GM13977 (cell line): ENCODE measurements at places on chromosomes 16 and 17.

GRCh38 chr16:47392081-47392480 is 68.8 kb downstream of the ITFG1 start:
- DNase-seq = no peak

DNA sequence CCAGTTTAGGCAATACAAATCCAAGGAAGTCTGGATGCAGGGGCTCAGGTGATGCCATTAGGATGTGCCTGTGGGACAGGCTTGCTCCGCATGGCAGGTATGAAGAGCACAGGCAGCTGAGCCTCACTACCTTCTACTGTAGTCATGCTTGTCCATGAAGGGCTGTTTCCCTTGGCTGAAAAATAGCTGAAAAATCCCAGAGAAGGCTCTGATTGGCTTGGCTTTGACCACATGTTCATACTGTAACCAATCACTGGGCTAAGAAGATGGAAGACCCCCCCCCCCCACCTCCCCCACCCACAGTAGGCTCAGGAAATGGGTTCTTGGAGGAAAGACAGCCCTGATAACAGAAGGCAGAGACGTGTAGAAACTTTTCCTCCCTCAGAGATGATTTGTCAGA is 66.5 kb upstream of the LGALS9 start:
- DNase-seq = no peak

- DNase-seq = no peak
Observed at GRCh38 chr17:74196541-74197317, 6.7 kb upstream of the RPL38 start.

GRCh38 chr17:35793257-35793656 is 2.2 kb downstream of the MMP28 start:
- DNase-seq = no peak

- DNase-seq = no peak
Observed at GRCh38 chr16:30443631-30444030, 2.0 kb downstream of the SEPHS2 start.

DNA sequence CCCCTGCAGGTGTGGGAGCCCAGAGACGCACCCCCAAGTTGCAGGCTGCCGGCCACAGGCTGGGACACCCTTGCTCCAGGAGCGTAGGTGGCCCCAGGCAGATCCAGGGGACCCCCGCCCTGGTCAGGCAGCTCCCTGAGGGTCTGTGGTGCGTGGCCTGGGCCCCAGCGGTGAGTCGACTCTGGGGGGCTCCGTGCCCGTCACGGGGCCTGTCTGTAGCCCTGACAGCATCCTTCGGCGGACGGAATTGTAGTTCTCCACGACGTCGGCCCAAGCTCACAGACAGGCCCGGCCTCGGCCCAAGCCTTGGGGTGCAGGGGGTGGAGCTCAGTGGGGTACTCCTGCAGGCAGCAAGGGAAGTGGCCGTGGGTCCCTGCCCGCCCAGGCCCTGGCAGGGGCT is 82.9 kb downstream of the LMF1 start:
- DNase-seq = no peak

- DNase-seq = peak; percentile 86
Observed at GRCh38 chr17:74945543-74945942, 9.8 kb downstream of the OTOP3 start.

DNA sequence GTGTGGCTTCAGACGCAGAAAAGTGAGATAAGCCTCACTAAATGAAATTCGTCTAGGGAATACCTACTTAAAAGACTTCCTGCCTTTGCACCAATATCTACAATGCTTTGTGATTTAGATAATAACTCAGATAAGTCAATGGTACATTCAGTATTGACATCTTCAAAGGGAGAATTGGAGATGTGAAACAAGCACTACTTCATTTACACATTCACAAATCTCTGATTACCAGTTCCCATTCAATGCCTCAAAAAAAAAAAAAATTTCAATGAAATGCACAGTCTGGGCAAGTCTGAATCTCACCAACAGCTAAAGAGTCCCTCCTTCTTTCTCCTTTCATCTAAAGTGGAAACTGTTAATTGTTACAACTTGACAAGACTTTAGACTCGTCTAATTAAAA is 3.7 kb downstream of the PHF12 start:
- no peak for DNase-seq

DNA sequence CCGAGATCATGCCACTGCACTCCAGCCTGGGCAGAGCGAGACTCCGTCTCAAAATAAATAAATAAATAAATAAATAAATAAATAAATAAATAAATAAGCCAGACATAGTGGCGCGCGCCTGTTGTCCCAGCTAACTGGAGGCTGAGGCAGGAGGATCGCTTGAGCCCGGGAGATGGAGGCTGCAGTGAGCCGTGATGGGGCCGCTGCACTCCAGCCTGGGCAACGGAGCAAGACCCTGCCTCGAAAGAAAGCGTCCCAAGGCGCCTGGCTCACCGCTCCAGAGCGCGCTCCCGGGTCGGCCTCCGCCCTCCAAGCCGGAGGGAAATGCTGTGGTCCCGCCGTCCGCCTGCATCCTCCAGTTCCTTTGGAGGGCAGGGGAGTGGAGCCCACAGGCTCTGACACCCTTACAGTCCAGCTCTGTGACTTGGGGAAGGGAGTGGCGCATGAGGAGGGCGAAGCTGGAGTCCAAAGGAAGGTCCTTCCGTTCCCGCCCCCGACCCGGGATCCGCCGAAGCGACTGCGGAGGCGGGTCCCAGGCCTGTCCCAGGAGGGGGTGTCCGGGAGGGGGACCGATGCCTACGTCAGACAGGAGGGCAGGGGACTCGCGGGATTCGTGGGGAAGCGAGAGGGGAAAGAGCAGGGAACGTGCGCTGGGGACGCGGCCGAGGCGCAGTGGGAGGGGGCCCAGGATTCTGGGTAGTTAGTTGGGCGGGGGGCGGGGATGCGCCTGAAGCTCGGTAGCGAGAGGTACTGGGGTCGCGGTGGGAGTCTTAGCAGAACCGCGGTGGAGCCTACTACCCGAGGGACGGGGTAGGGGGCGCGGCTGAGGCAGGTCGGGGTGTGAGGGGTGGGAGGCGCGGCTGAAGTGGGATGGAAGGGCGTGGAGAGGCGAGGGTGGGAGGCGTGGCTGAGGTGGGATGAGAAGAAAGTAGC is 8.4 kb upstream of the TRPV2 start:
- peak; percentile 71 for DNase-seq

DNA sequence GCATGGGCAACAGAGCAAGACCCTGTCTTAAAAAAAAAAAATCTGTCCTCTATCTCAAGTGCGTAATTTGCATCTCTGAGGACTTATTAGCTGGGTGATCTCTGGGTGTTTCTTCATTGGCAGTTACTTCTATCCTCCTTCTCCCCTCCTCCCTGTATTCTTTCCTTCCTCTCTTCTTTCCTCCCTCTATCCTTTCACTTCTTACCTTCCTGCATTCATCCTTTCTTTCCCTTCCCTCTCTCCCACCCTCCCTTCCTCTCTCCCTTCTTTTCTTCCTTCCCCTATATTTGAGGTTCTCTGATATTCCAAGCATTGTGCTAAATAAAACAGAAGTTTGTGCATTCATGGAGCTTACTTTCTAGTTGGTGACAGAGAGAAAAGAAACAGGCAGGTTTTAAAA is 10.7 kb downstream of the MFSD11 start:
- DNase-seq = no peak

DNA sequence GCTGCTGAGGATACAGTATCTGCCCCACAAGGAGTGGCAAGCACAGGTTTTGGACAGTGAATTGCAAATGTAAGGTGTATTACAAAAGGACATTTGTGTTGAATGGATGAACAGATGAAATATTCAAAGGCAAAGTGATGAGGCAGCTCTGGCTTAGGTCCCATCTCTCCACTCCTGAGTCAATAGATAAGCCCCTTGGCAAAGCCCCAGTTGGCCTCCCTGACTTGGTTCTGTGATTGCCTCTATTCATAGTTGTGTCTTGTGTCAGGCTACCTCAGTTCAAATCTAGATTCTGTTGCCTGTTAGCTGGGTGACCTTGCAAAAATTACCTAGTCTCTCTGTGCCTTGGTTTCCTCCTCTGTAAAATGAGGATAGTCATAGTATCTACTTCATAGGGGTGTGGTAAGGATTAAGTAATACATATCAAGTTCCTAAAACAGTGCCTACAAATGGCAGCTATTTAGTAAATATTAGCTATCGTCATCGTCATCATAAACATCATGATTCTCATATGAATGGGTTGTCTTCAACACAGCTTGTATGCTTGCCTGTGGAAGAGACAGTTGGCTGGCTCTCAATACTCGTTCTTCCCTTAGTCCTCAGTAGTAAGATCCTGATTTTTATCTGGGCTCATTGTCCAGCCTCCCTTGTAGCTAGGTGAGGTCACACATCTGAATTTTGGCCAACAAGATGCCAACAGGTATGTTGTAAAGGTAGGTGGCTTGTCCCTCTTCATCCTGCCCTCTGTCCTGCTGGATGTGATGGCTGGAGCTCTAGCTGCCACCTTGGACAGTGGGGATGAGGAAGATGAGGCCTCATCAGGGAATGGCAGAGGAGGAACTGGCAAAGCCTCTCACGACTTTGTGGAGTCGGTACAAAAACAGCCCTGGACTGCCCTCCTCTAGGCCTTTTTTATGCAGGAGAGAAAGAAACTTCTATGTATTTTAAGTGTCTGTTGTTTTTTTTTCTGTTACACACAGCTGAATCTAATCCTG is 2.1 kb upstream of the MFAP4 start:
- no peak for DNase-seq

- no peak for DNase-seq
Observed at GRCh38 chr16:72908362-72909167, 139.4 kb downstream of the ZFHX3 start.

GRCh38 chr16:72552654-72553053 is 380.7 kb upstream of the PMFBP1 start:
- DNase-seq = no peak

- DNase-seq = no peak
Observed at GRCh38 chr17:60653569-60653968, 24.1 kb upstream of the BCAS3 start.

- DNase-seq = no peak
Observed at GRCh38 chr16:35906440-35906839, 2447.0 kb downstream of the TP53TG3F start.

GRCh38 chr17:2695243-2695960 is 16.2 kb downstream of the CLUH start:
- DNase-seq = peak; percentile 41

- DNase-seq = no peak
Observed at GRCh38 chr17:65925606-65926307, 266.2 kb downstream of the CEP112 start.

- DNase-seq = no peak
Observed at GRCh38 chr16:17130733-17131132, 340.0 kb downstream of the XYLT1 start.

DNA sequence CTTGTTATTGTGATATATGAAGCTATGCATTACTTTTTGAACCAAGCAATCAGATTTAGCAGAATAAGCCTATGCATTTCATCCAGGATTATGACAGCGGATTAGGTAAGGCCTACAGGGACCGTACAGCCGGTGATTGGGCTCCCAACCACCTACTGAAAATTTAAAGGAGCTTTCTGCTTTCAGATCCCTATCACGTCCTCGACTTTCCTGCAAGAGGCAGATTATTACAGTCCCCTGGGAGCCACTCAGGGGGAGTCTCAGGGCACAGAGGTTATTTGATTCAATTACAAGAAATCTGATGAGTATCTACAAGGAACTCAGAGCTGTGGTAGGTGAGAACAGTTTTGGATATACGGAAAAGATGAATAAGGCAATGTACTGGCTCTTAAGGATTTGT is 80.7 kb downstream of the HS3ST3B1 start:
- DNase-seq = no peak

DNA sequence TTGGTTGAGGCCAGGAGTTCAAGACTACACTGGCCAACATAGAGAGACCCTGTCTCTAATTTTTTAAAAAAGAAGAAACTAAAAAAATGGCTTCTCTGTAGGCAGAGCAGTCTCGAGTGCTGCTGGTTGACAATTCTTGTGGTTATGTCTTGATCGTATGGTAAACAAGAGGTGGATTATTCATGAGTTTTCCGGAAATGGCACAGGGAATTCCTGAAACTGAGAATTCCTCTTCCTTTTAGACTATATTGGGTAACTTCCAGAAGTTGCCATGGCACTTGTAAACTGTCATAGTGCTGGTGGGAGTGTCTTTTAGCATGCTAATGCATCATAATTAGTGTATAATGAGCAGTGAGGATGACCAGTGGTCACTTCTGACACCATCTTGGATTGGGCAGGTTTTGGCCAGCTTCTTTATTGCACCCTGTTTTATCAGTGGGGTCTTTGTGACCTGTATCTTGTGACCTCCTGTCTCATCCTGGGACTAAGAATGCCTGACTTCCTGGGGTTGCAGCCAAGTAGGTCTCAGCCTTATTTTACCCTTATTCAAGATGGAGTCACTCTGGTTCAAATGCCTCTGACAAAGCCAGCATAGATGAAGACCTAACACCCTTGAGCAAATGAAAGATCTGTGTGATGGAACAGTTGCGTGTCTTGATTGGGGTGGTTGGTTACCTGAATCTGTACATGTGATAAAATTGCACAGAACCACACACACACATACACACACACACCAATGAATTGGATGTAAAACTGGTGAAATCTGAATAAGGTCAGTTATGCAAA is 30.2 kb downstream of the BMERB1 start:
- no peak for DNase-seq

DNA sequence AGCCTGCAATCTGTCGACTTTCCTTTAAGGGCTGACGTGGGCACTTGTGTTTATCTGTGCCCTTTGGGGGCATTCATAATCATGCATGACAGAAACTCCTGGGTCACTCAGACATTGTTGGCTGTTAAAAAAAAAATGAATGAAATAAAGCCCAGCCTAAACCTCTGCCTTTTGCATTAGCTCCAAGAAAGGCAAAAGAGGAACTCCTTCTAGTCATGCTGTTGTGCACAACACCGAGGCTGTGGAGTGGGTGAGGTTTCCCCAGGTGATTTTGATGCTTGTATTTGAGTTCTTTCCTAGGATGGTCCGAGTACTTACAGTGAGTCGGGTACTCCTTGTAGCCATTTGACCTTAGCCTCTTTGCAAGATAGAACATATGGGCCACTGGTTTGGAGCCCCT is 49.6 kb upstream of the IRX6 start:
- no peak for DNase-seq

DNA sequence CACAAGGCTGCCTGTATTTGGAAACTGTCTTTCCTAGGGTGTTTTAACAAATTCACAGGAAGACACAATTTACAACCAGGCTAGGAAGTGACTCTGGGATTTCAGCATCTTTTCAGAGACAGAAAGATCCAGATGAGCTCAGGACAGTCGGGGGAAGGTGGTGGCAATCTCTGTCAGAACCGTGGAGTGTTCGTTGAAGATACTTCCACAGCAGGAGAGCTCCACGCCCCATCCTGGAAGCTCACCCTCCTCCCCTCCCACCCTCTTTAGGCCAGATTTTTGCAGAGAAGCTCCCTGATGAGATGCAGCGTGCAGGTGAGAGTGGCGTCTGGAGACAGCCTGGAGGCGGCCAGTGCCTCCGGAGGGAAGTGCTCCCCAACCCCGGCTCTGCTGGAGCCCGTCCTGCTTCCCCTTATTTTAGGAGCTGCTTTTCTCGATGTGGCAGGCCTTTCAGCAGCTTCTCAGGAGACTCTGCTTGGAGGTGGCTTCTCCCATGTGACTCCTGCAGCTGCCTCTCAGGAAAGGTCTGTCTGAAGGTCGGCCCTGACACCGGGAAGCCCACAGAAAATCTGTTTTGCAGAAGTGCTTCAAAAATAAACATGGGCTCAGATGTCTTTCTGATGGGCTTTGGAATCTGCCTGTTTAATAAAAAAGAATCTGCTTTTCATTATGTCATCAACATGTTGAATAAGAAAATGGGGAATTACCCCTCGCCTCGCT is 186.4 kb upstream of the CHMP6 start:
- no peak for DNase-seq

GRCh38 chr16:9092282-9092977 is 986 bp downstream of the HAPSTR1 start:
- DNase-seq = peak; percentile 48

GRCh38 chr16:17828012-17828411 is 357.3 kb upstream of the XYLT1 start:
- no peak for DNase-seq
